ENCODE measurements at places on chromosomes 7 and 10.

GRCh38 chr7:140967438-140967837, 42.7 kb upstream of the BRAF start:
- no peak for DNase-seq

DNA sequence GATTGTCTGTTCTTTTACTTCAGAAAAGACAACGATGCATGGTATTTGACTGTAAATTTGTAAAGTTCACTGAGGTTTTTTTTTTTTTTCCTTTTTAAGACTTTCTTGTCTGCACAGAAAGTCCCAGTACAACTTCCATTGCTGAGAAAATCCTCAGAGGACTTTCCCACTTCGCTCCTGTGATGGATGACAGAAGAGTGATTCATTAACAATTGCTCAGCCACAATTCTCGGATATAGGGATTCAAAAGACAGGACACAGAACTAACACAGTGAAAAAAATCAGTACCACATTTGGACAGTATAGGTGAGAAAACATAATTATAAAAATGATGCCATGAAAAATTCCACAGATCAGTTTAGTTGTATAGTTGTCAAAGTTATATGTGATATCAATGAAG, 48.0 kb downstream of the SEC23IP start:
- no peak for DNase-seq

DNA sequence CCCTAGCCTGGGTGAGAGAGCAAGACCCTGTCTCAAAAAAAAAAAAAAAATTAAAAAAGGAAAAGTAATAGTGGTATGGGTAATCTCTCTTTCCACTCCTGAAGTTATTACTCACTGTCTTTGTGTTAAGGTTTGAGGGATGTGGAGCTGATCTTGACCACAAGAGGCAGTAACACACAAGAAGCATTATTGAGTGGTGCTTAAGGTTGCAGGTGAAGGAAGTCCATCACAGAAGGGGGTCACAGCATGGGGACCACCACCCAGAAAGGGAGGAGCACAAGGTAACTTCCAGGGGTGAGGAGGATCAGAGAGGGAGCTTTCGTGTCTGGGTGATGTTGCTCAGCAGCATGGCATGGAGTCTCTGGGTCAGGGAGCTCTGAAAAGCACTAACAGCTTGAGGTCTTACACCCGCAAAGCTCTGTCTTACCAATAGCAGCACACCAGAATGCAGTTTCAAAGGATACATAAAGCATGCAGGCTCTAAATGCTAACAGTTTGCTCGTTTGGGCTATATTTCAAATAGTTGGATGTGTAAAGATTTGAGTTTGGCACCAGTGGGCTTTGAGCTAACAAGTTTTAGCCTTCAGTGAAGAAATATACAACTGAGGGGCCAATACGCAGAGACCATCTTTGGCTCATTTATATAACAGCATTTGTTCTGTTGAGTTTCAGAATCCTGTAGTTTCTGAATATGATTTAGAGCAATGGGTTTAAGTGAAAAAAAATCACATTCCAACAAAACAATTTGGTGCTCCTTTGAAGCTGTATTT, 100.4 kb upstream of the DNAJC1 start:
- no peak for DNase-seq

DNA sequence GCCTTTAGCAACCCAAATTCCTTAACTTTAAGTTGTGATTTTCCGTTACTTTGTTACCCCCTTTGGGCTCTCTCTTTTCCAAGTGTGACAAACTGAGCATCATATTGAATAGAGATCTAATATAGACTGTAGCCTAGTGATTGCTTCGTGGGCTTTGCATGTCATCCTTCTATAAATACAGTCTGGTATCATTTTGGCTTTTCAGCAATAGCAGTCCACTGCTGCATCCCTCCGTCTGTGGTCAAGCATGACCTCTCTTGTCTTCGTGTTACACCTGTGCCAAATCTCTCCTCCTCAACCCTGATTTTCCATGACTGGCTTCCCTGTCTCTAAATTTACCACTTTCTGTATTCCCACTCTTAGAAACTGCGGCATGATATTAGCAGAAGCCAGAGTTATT, 53.8 kb upstream of the AGK start:
- DNase-seq, result no peak

DNA sequence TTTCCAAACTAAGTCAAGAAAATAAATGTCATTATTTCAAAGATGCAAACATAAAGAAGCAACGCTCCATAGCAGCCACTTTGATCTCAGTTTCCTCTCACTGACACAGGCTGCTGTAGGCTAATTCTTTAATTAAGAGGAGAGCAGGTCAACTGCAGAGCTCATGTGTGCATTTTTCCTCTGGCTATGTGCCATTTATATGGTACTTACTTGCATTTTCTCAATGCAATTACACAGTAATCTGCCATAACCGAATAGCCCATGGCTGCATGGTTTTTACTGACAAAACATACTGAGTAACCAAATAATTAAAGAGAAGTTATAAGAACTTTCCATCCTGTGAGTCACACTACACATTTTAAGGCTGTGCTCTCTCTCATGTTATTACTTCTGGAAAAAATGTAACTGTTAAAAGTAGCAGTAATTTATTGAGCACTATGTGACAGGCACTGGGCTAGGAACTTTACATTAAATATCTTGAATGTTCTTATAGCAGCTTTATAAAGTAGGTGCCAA, 122.0 kb downstream of the ELAPOR2 start:
- no peak for DNase-seq

DNA sequence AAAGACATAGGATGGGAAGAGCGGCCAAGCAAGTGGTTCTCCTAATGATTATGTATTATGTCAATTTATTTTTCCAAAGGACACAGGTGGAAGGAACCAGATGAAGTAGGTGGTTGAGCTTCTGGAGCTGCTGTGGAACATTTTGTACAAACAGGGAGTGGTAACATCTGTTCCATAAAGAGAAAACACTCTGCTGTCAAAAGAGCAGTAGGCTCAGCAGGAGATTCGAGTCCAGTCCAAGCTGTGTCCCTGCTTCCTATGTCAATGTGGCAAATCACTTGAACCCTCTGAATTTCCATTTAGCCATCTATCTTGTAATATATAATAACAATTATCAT, 448.0 kb upstream of the ANKRD30A start:
- no peak for DNase-seq

DNA sequence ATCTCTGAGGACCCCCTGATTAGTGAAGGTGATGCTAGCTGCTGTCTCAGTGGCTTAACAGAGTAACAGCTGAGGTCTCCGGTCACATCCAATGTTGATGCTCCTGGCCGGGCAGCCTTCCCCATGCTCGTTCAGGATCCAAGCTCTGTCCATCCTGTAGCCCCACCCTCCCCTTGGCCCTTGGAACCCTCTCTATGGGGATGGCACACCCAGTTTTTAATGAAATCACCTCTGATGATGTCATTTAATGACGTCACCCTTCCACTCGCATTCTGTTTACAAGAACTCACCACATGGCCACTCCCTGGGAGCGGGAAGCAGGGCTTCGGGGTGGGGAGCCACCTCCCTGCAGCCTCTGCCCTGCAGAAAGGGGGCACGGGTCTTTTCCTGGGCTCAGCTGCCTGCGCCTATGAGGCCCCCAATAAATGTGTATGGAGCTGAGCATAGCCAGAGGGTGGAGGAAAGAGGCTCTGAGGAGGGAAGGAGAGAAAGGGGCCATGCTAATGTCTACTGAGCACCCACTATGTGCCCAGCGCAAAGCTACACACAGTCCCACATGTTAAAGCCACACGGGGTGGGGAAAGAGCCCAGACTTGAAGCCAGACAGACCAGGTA, 95.5 kb downstream of the OAT start:
- DNase-seq, result no peak

DNA sequence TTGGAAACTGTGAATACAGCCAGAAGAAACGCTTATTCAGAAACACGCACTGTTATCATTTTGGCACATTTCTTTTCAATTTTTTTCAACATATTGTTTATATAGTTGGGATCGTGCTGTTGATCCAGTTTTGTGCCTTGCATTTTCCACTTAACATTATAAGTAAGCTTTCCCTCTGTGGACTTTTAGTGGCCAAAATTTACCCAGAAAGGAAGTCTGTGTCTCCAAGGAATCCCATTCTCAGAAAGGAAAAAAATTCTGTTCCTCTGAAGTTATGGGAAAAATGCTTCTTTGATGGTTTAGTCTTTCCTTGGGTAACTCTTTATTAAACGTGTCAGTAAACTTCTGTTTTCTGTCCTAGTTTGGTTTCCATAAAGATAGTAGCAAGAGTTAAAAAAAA, 280.0 kb downstream of the REEP3 start:
- DNase-seq, result no peak

DNA sequence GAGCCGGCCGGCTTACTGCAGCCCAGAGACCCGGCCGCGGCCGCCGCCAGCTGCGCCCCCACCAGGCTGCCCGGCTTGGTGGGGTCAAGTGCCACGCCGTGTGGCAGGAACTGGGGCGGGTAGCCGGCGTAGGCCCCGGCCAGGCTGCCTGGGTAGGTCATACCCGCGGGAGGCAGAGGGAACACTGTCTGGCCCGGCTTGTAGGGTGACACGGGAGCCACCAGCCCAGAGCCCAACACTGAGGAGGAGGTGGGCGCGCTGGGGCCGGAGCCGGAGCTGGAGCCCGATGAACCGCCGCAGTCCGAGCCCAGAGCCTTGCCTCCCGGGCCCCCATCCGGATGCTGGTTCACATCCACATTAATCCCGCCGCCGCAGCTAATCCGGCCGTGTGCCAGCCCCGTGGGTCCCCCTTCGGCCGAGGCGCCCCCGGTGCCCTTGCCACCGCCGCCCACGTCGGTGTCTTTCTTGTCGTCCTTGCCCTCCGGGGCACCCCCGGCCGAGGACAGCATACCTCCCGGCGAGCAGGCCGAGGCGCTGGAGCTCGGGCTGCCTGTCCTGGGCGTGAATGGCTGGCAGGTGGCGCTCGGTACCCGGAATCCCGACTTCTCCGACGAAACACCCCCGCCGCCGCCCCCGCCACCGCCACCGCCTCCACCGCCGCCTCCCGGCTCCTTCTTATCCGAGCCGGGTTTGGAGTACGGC, 2.0 kb downstream of the ZNF503 start:
- no peak for DNase-seq

GRCh38 chr7:132381742-132382472, 194.4 kb downstream of the PLXNA4 start:
- no peak for DNase-seq

- DNase-seq, result no peak
These were observed 75.1 kb upstream of the LEP start for GRCh38 chr7:128165927-128166420.

DNA sequence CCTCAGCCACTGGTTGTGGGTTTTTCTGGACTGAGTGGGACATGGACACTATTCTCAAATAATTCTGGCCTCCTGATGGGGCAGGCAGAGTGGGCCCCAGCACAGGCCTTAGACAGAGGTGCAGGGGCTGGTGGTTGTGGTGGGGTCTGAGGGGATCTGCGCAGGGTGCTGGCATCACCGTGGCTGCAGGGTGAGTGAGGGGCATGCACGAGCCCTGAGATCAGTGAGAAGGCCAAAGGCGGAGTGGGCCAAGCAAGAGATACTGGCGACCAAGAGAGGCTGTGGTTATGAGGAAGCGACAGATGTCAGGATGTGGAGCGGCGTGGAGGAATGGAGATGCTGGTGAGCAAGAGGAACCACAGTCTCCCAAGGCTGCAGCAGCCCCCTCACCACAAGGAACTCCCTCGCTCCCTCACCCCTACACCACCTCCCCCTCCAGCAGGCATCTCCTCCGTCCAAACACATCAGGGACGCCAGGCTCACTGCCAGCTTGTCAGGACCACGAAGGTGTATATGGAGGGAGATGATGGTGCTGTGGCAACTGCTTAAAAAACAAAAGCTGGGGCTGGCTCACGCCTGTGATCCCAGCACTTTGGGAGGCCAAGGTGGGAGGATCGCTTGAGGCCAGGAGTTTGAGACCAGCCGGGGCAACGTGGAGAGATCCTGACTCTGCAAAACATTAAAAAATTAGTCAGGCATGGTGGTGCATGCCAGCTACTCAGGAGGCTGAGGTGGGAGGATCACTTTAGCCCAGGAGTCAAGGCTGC, 9.6 kb downstream of the PRF1 start:
- DNase-seq, result no peak

- no peak for DNase-seq
These were observed 18.6 kb downstream of the RABGEF1 start for GRCh38 chr7:66758950-66759628.

DNA sequence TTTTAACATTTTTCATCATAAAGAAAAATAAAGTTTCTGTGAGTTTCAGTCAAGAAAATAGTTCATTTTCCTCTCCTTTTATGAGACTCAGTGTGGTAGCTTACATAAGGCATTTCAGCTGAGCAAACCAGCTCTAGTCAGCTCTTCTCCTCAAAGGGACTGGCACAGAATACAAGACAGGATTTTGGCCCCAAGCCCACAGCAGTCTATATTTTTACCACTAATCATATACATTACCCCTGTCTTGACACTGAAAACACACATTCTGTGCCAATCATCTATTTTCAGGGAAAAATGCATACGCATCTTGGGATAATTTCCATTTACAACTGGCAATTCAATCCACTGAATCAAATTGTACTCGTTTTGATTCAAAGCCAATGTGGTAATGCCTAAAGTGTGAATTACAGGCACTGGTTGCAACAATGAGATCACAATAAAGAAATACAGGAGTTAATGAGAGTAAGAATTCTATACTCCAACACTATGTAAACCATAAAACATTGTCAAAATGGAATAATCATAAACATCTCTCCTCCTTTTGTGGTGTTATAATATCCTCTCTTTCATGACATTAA, 186.4 kb downstream of the CACNA2D1 start:
- DNase-seq, result no peak

Measured in brain pericyte (primary cell).